Temporal lobe (tissue), 4 donors: ENCODE measurements at places on chromosomes 7 and 10. TPM values are rescaled to one million over a fixed set of nuclear protein-coding genes. Genes with fewer than 3 reads are reported as not detected.

Gene EXOC6
- 91.5 TPM for total RNA-seq

Gene GBX1
- not detected for total RNA-seq

Gene ACHE
- total RNA-seq: 16.7 TPM

Gene ELMO1
- 59.3 TPM for total RNA-seq

Gene SFTPA1
- total RNA-seq: not detected
